ENCODE measurements at places on chromosomes 5 and 9. TPM values are rescaled to one million over a fixed set of nuclear protein-coding genes. Genes with fewer than 3 reads are reported as not detected.

DNA sequence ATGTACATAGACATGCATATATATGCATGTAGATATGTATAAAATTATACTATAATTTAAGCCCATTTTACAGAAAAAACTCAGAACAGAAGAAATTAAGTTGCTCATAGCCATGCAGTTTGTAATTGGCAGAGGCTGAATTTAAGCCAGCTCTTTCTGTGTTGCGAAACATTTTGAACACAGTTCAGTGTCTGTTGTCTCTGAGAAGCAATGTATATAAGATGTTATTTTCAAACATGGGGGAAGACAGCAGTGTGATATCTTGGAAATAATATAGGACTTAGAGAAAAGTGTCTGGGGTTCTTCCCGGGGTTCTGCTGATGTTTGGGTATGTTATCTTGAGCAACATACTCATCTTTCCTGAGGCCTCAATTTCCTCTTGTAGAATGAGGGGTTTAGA lies 37.6 kb downstream of the SVEP1 start:
- peak; percentile 53 for DNase-seq

GRCh38 chr5:42573386-42573785 lies 150.1 kb downstream of the GHR start:
- no peak for DNase-seq

DNA sequence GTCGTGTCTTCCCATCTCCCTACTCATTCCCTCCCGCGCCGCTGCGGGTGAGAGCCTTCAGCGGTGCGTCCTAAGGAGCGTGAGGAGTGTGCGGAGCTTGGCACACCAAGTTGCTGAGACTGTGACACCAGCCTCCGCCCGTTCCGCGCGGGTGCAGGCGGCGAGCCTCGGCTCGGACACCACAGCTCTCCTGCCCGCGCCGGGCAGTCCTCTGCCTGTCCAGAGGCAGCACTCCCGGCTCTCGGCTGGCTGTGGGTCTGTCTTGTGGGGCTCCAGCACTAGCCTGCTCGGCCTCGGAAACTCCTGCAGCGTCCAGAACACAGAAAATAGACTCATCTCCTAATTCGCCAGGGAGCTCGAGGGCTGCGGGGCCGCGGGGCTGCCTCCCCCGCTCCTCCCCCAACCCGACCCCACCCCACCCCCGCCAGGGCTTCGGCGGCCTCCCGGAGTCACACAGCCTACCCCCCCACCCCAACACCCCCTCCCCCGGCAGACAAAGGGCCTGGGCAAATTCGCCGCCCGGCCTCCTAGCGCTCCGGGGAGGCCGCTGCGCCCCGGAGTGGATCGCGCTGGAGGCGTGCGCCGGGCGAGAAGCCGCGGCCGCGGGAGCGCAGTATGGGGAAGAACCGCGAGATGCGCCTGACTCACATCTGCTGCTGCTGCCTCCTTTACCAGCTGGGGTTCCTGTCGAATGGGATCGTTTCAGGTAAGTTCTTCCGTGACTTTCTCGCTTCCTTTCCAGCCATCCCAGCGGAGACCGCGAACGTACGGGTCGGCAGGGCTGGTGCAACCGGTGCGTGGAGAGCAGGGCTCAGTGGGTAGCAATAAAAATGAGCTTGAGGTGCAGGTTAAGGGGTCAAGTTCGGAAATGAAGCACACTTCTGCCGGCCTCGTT lies at the start of gene ADAMTS19:
TSS of gene ADAMTS19 (plus strand) at position 522 of the 895 bp plus-strand sequence. CDS start at position 616, 94 bp downstream.
- DNase-seq = peak; percentile 10

GRCh38 chr5:87650284-87650683 lies 237.6 kb upstream of the CCNH start:
- no peak for DNase-seq

DNA sequence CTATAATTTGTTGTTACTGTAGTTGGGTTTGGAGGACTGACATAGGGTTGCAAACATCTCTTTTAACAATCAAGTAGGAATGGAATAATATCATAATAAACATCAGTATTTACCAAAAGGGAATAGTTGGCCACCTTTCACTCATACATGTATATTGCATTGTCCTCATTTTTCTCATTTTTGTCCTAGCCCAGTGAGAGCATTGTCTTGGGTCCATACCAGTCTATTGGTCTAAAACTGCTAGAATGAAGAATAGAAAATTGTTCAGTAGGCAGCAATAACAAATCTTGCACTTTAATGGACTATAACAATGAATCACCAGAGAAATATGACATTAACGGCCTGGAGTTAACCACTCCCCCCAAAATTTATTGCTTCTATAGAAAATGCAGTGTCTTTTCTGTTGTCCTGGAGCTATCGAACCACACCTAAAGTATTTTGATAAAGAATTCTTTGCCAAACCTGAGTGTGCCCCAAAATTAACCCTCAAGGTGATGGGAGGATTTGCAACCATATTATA lies 80.9 kb upstream of the IL33 start:
- no peak for DNase-seq

GRCh38 chr9:36897478-36897877 lies 136.6 kb downstream of the PAX5 start:
- no peak for DNase-seq

MYMK gene
- total RNA-seq = not detected

TMC1 gene
- 0.36 TPM for total RNA-seq

TMEFF1 gene
- 0.49 TPM for total RNA-seq

DNA sequence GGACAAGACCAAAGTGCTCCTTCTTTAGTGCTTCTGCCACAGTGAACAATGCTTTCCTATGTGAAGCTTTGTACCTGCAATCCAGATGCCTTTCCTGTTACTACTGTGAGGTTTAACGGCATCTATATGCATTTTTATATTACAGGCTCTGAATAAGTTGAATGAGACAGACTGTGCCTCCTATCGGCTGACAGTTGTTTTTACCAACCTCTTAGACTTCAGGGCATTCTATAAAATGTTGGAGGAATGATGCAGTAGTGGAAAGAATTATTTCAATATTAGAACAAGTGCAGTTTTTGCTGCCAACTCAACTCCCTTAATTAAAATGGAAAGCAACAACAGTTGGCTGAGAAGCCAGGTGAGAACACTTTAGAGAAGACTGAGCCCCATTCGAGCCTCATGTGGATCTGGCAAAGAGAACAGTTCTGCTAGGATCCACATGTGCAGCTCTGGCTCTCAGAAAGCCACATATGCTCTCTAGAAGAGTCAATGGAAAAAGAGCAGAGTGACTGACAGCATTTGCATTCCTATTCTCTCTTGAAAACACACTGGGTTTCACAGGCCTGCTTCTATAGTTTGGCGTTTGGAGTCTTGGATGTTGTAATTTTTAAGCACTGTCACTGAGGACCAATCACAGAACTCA lies 147.5 kb downstream of the LURAP1L start:
- DNase-seq = peak; percentile 20

DNA sequence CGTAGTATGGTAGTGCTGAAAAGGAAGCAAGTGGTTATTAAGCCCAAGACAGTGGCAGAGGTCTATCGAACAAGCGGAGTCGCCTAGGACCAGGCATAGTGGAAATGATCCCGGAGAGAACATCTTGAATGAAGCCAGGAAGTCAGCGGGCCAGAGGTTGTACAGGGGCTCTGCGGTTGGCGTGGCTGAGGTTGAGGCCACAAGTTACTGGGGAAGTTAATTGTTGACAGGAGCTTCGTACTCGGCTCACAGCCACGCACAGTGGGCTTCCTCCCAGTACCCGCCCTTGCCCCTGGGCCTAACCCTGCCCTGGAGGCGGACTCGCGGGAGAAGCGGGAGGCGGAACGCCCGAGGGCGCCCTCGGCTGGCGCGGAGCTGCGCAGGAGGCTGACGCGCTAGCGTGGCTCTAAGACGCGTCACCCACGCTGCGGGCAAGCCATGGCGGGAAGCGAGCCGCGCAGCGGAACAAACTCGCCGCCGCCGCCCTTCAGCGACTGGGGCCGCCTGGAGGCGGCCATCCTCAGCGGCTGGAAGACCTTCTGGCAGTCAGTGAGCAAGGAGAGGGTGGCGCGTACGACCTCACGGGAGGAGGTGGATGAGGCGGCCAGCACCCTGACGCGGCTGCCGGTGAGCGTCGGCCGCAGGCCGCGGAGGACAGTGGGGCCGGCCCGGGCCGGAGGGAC lies at the start of gene FBXO4:
TSS of gene FBXO4 (plus strand) at position 410 of the 683 bp plus-strand sequence. CDS start at position 439, 29 bp downstream.
- DNase-seq = peak; percentile 80

GRCh38 chr9:133513214-133514100 lies 11.3 kb downstream of the MYMK start:
- DNase-seq = peak; percentile 30

LPAR1 gene
- 39.2 TPM for total RNA-seq
